ENCODE measurements at places on chromosomes 3 and 15. TPM values are rescaled to one million over a fixed set of nuclear protein-coding genes. Genes with fewer than 3 reads are reported as not detected.

Gene NR1I2
- 0.07 TPM for polyA plus RNA-seq

Gene P3H2
- polyA plus RNA-seq = 4.1 TPM

GRCh38 chr3:46957092-46957820, 19.3 kb downstream of the CCDC12 start:
- DNase-seq = no peak

DNA sequence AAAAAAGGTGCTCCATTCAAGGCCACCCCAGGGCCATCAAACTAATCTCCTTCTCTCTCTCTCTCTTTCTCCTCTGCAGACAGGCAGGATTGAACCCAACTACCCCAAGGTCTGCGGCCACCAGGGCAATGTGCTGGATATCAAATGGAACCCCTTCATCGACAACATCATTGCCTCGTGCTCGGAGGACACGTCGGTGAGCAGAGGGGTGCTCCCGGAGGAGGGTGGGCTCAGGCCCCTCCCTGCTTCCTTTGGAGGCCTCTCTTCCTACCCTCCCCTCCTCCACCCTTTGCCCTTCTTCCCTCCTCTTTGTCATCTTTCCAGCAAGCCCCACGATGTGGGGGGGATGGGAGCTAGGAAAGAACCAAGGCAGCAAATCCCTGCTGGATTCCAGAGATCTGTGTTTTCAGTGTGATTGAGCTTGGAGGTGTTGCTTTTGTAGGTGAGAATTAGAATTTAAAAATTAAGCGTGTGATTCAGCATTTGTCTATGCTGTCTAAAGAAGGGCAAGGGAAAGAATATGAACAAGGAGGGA, 116.3 kb downstream of the CORO2B start:
- no peak for DNase-seq

DNA sequence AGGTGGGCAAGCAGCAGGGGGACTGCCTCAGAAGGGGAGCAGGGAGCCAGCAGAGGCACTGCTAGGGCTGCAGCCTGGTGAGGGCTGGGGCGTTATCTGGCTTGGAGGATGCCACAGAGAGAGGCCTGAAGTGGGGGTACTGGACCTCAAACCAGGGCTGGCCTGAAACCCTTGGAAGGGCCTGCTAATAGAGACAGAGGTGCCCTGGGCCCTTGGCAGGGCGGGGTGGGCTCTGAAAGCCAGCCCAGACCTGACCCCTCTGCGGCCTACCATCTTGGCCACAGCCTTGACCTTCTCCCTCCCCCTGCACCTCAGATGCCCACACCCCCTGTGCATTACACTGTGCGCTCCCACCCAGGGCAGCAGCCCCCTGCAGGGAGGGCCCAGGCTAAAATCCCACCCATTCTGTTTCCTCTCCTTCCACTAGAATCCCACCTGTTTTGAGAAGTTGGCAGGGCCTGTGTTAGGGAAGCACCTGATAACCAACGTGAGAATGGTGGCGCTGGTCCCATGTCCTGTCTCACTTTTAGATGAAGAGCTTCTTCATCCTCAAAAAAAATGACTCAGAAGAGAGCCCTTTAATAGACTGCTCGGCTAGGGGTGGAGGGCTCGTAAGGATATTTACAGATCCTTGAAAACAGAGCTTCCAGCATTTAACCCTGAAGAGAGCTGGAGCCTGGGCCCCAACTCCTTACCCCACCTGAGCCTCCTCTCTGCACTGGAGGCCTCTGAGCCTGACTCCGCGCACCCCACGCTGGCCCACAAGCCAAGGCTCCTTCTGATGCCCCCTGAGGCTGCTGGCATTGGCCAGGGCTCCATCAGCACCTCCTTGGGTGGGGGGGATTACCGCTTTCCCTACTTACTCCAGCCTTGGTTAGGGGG, 29.8 kb downstream of the LOXL1 start:
- DNase-seq = no peak

DNA sequence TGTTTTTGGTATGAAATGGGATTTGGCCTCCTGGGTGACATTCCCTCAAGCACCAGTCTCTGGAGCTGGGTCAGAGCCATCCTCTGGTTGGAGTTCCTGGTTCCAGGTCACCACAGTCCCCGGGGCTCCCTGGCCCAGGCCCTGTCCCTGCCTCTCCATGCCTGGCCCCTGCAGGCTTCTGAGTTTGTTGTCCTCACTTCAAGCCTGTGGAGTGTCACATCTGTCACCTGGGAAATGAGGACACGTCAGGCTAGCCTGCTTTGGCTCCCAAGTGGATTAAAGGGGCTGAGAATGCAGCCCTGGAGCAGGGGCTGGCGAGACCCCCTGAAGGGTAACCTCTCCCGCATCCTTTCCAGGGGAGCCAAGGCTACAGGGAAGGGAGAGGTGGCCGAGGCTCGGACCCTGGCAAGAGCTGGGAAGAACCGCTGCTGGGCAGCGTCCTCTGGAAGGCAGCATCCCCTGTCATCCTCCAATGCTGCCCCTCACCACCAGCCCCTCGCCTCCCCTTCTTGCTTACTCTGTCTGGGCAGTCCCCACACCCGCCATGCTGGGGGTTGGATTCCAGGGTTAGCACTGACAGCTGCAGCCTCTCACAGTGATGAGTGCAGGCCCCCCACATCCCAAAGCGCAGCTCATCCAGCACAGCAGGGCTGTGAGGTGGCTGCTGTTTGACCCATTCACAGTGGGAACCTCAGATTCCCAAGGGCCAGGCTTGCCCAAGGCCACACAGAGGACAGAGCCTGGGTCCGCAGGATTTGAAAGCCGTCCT, 75.5 kb upstream of the IQSEC1 start:
- no peak for DNase-seq

Measured in right cardiac atrium (tissue), 5 donors.